ENCODE measurements at places on chromosomes 1 and 21.

- no peak for DNase-seq
These were observed 141.6 kb downstream of the KCNT2 start for GRCh38 chr1:196466654-196467053.

- DNase-seq = no peak
These were observed 82.6 kb upstream of the CCDC190 start for GRCh38 chr1:162943622-162944021.

- DNase-seq = no peak
These were observed 7.6 kb downstream of the EPHX4 start for GRCh38 chr1:92037400-92037799.

DNA sequence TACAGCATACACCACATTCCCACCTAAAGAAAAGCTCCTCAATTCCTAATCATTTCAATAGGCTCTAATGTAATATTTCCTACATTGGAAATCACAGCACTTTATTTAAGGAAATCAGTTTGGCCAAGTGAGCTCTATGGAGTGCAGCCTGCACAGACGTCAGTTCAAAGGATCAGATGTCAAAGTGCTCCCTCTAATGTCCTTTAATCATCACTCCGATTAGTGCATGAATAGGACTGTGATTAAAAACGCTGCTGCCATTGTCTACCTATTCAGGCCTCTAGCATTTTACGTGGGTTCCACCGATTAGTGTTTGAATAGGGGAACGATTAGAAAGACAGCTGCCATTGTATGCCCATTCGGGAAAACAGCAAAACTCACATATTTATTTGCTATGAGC lies 50.2 kb downstream of the DPYD start:
- DNase-seq = no peak

- DNase-seq = no peak
These were observed 15.4 kb downstream of the LMNA start for GRCh38 chr1:156129687-156130577.

- DNase-seq = no peak
These were observed 15.8 kb downstream of the GPSM2 start for GRCh38 chr1:108892356-108893140.

DNA sequence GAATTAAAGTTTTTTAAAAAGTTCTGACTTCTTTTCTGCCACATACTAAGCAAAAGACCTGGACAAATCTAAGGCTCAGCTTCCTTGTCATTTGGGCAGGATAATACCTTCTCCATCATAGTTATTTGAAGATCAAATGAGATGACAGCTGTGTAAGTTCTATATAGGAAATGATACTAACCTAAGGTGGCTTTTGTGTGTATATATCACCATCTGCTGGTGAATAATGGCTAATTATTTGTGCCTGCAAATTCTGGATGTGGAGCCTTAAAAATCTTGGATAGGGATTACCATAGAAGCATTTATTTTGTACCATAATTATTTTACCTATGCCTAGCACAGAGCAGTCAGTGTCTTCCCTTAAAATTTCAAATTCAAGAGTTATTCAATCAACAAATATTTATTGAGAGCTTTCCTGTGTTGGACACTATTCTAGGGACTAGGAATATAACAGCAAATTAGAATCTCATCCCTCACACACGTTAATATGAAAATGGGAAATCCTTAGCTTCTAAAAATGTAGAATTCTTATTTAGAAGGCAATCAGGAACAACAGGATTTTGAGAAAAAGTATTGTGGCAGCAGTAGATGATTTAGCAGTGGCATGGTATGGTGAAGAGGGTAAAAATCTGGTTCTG lies 89.8 kb downstream of the TMEM200B start:
- no peak for DNase-seq

- no peak for DNase-seq
These were observed 80.5 kb upstream of the PRMT6 start for GRCh38 chr1:106975944-106976343.

- DNase-seq = no peak
These were observed 13.3 kb upstream of the PDC start for GRCh38 chr1:186474208-186474607.

DNA sequence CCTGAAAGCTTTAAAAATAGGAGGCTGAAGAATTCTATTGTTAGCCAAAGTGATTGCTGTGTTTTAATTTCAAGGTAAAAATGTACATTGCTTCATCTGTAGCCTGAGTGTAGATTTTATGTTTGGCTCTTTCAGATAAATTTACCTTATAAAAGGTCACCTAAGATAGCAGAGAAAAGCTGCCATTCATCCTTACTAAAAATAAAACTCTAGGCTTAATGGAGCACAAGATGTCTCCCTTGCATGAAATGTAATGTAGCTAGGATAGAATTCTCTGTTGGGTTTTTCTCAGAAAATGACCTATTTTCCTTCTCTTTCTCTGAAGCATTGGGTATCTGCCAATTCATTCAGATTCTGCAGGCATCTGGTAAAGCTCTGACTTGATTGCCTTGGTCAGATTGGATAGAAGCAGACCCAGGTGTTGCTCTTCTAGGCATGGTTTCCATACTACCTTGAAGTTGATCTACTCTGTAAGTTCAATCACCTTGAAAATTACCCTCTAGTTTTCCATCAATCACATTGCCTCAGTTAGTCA lies 176.6 kb upstream of the GORAB start:
- DNase-seq = no peak

GRCh38 chr1:245085508-245086095 lies 69.2 kb upstream of the KIF26B start:
- DNase-seq = no peak

DNA sequence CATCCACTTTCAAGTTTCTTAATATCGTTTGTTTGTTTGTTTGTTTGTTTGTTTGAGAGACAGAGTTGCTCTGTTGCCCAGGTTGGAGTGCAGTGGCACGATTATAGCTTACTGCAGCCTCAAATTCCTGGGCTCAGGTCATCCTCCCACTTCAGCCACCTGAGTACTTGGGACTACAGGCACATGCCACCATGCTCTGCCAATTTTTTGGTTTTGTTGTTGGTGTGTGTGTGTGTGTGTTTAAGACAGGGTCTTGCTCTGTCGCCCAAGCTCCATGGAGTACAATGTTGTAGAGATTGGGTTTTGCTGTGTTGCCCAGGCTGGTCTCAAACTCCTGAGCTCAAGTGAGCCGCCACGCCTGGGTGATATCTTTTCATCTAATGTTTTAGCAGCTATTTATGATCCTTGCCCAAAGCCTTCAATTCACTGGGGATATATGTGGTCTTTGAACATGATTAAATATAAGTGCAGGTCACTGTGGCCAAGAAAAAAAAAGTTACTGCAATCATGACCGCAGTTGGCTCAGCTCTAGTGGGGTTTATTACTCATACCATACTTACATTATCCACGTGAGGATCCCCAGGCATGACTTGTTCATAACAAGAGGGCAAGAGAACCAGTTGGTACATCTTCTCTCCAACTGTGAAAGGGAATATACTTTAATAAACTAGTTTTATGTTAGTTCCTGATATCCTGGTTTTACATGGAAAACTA lies 8.0 kb downstream of the RRP1B start:
- no peak for DNase-seq

DNA sequence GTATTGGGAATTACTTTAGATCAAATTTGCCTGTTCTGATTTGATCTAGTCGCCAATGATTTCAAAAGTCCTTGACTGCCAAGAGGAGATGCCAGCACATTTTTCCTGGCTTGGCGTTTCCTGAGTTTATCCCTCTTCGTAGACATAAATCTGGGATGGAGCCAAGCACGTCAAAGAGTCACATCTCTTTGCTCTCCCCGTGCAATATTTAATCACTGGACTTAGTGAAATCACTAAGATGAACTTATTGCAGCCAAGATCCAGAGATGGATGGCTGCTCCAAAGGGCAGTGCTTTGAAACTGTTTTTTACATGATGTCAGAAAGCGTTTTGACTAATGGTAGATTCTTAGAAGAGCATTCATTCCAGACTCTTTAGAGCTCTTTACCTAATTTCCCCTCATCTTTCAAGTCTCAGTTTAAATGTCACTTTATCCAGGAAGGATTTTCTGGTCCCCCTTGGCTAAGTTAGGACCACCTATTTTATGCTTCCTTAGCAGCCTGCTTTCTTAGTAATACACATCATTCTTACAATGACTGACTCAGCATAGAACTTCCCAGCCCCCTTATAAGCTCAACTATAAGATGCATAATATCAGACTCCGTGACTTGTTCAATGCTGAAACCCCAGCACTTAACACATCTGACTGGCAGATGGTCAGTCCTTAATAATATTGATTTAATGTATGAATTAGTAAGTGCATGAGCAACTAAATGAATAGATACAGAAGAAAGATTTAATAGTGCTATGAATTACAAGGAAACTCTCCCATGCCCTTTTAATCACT lies 94.4 kb upstream of the GREM2 start:
- DNase-seq = no peak

DNA sequence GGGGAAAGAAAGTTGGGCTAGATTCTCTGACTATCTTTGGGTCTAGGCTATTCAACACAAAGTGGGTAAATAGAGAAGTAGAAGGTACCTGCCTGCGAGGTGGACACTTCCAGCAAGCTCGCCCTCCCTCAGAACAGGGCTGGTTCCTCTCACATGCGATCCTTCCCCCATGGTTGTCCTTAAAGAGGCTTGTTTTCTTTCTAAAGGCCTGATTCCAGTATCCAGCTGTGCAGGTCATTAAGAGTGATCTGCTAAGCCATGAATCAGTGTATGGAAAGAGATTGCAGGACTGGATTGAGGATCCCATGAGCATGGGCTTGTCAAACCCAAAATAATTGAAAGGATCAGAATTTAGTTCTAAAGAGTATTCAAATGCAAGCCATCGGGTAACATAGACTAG lies 189.0 kb downstream of the URB2 start:
- no peak for DNase-seq

GRCh38 chr1:218384581-218384993 lies 39.5 kb downstream of the TGFB2 start:
- DNase-seq = no peak

GRCh38 chr1:5644281-5645134 lies 347.7 kb downstream of the NPHP4 start:
- DNase-seq = no peak

GRCh38 chr1:37308031-37308960 lies 166.1 kb upstream of the ZC3H12A start:
- DNase-seq = no peak

DNA sequence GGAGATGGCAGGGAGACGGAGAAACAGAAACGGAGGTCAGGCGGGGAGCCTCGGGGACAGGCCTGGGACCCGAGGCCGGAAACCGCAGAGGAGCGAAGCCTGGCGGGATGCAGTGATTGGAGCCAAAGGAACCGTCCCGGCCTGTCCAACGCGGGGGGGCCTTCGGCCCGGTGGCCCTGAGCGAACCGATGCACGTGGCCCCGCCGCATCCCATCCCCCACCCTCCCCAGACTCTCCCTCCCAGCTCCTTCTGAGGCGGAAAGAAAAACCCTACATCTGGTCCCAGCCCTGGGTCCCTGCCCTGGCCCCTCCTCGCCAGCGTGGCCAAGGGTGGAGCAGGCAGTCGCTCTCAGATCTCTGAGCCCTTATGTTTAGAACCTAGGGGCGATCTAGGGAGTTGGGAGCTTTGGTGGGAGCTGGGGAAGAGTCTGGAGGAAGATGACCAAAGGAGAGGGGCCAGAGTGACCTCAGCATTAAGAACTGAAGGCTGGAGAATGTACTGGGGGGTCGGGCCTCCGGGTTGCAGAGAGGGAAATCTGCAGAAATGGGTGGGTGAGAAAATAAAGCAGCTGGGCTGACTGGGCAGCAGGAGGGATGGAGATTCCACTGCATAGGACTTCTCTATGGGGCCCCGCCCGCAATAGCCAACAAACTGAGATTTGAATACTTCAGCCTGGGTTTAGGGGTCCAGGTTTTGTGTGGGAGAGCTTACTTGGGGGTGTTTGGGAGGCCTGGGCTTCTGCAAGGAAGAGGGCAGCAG lies 1.5 kb upstream of the CRABP2 start:
- DNase-seq = no peak

- peak; percentile 28 for DNase-seq
These were observed 10.7 kb downstream of the FMOD start for GRCh38 chr1:203340112-203340790.

- DNase-seq = no peak
These were observed 69.5 kb downstream of the FGGY start for GRCh38 chr1:59366346-59366745.

DNA sequence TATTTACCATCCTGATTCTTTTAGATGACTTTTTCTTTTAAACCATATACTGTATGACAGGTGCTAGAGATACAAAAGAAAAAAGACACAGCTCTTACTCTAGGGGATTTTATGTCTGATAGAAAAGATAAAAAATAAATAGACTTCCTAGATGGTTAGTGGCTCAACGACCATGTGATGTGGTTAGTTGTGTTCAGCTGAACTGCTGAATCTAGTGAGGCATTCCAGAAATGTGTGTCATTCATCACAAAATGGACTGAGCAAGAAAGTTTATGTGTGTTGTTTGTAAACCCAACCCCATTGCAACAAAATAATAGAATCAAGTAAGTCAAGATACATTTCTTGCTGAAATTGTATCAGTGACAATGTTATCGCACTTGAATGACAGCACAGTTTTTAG lies 205.8 kb upstream of the LYPLAL1 start:
- no peak for DNase-seq

DNA sequence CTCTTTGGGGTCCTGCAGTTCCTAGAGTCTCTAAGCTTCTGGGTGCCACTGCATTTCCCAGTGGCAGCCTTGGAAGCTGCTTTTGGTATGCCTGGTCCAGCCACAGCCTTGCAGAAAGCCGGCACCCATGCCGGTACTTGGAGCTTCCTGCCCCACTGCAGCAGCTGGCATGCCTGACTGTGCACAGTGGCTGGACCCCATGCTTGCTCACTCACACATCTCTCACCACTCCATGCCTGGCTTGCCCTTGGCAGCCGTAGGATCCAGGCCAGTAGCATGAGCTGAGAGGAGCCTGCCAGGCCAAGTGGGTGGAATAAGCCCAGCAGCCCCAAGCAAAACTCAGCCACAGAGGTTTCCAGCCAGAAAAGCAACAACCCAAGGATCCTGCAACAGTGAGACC lies 20.3 kb upstream of the FNBP1L start:
- no peak for DNase-seq

GRCh38 chr1:217871955-217872354 lies 240.8 kb downstream of the SPATA17 start:
- DNase-seq = no peak

GRCh38 chr21:42747746-42748351 lies 94.4 kb downstream of the PDE9A start:
- no peak for DNase-seq

- DNase-seq = no peak
These were observed 1491.5 kb upstream of the PRMT6 start for GRCh38 chr1:105565006-105565405.

GRCh38 chr1:82565146-82565545 lies 764.4 kb downstream of the ADGRL2 start:
- DNase-seq = no peak

- no peak for DNase-seq
These were observed 121.1 kb upstream of the RUNX1 start for GRCh38 chr21:35170244-35170643.

- DNase-seq = no peak
These were observed 5.9 kb downstream of the TNR start for GRCh38 chr1:175737451-175737850.

GRCh38 chr21:36735724-36736320 lies 36.9 kb downstream of the SIM2 start:
- DNase-seq = no peak

- no peak for DNase-seq
These were observed 94.3 kb downstream of the VAV3 start for GRCh38 chr1:107870696-107871095.

Data from T-helper 22 cell (primary cell).